ENCODE measurements at places on chromosomes 2 and 18. TPM values are rescaled to one million over a fixed set of nuclear protein-coding genes. Genes with fewer than 3 reads are reported as not detected.

DNA sequence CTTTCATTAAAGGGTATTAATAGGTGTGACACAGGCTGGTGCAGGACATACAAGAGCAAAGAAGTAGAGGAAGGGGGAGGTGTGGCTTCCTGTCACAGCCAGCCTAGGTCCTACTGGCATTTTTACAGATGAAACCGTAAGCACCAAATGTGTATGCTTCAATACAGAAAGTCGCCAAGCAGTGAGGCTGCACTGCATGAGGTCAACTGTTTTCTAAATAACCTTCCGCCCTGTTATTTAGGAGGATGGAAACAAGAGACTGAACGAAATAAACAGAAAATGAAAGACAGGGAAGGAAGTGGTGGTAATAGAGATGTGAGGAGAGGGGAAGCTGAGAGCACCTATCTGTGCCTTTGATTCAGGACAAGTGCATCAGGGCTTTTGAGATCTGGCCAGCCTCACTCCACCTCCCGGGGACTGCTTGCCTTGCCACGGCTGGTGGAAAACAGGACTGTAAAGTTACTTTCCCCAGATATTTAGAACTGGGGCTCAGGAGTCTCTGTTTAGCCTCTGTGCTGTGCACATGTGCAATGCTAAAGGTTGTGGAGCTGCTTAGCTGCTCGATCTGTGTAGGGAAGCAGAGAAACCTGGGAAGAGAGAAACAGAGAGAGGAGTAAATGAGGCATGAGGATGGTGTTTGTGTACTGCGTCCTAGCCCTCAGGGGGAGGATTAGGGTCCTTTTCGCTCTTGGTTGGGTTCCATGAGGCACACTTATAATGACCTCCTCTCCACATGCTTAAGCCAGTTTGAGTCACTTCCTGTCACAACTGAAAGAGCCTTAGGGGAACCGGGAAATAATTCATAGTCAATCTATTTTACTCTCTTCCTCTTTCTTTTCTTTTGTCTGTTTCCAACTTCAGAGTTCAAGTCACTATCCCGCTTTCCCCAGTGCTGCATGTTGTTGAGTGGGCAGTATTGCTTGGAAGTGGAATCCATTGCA, 62.3 kb upstream of the BOD1L2 start:
- no peak for DNase-seq
- no peak overlapping the region for H3K27ac ChIP-seq
- peaks cover 22% of the 10 kb centered on the region for H3K27me3 ChIP-seq
- no peaks in the 10 kb centered on the region for H3K4me1 ChIP-seq
- no peak overlapping the region for H3K4me3 ChIP-seq

DNA sequence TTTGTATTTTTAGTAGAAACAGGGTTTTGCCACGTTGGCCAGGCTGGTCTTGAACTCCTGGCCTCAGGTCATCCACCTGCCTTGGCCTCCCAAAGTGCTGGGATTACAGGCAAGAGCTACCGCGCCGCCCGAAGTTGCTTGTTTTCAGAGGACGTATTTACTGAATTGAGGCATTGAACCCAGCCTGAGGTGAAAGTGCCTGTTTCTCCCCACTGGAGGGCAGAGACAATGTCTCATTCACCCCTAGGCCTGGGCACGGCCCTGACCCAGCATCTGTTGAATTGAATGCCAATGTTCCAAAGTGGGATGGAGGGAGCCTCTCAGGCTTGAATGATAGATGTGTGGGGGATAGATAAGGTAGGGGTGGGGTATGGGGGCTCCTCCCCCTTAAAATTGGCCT, 4.5 kb upstream of the TMBIM1 start:
- no peaks in the 10 kb centered on the region for H3K36me3 ChIP-seq
- H3K27ac ChIP-seq = peak overlapping the region; percentile 100
- no peak for DNase-seq
- peaks cover 26% of the 10 kb centered on the region for H3K4me1 ChIP-seq

- H3K27me3 ChIP-seq = no peaks in the 10 kb centered on the region
- H3K4me1 ChIP-seq = no peaks in the 10 kb centered on the region
- no peak overlapping the region for H3K4me3 ChIP-seq
- H3K27ac ChIP-seq = no peak overlapping the region
- DNase-seq = no peak
These were observed 129.0 kb upstream of the PARD3B start for GRCh38 chr2:204416236-204416635.

GRCh38 chr2:191580581-191580980, 97.4 kb upstream of the NABP1 start:
- no peak overlapping the region for H3K27ac ChIP-seq
- no peaks in the 10 kb centered on the region for H3K36me3 ChIP-seq
- no peak for DNase-seq
- H3K4me1 ChIP-seq = no peaks in the 10 kb centered on the region

- H3K4me1 ChIP-seq = peaks cover 12% of the 10 kb centered on the region
- peak; percentile 71 for DNase-seq
- no peaks in the 10 kb centered on the region for H3K36me3 ChIP-seq
These were observed 72.0 kb downstream of the NYAP2 start for GRCh38 chr2:225471482-225471881.

GRCh38 chr2:220568296-220568695, 940.9 kb downstream of the SLC4A3 start:
- DNase-seq = no peak
- H3K36me3 ChIP-seq = no peaks in the 10 kb centered on the region
- H3K4me3 ChIP-seq = no peak overlapping the region
- no peaks in the 10 kb centered on the region for H3K4me1 ChIP-seq
- H3K27me3 ChIP-seq = no peaks in the 10 kb centered on the region

GRCh38 chr2:159044804-159045286, 76.4 kb downstream of the TANC1 start:
- peaks cover 53% of the 10 kb centered on the region for H3K4me1 ChIP-seq
- H3K36me3 ChIP-seq = peaks cover 3% of the 10 kb centered on the region
- no peaks in the 10 kb centered on the region for H3K27me3 ChIP-seq
- H3K27ac ChIP-seq = no peak overlapping the region
- no peak overlapping the region for H3K4me3 ChIP-seq
- no peak for DNase-seq

- peak overlapping the region; percentile 20 for H3K4me3 ChIP-seq
- peak; percentile 73 for DNase-seq
- H3K4me1 ChIP-seq = peaks cover 9% of the 10 kb centered on the region
- H3K27ac ChIP-seq = no peak overlapping the region
- H3K36me3 ChIP-seq = no peaks in the 10 kb centered on the region
These were observed 175.7 kb downstream of the SOCS6 start for GRCh38 chr18:70464343-70465114.

GRCh38 chr2:37705191-37705590, 33.7 kb upstream of the CDC42EP3 start:
- no peak overlapping the region for H3K27ac ChIP-seq
- no peak for DNase-seq
- no peak overlapping the region for H3K4me3 ChIP-seq
- no peaks in the 10 kb centered on the region for H3K4me1 ChIP-seq
- no peaks in the 10 kb centered on the region for H3K36me3 ChIP-seq

DNA sequence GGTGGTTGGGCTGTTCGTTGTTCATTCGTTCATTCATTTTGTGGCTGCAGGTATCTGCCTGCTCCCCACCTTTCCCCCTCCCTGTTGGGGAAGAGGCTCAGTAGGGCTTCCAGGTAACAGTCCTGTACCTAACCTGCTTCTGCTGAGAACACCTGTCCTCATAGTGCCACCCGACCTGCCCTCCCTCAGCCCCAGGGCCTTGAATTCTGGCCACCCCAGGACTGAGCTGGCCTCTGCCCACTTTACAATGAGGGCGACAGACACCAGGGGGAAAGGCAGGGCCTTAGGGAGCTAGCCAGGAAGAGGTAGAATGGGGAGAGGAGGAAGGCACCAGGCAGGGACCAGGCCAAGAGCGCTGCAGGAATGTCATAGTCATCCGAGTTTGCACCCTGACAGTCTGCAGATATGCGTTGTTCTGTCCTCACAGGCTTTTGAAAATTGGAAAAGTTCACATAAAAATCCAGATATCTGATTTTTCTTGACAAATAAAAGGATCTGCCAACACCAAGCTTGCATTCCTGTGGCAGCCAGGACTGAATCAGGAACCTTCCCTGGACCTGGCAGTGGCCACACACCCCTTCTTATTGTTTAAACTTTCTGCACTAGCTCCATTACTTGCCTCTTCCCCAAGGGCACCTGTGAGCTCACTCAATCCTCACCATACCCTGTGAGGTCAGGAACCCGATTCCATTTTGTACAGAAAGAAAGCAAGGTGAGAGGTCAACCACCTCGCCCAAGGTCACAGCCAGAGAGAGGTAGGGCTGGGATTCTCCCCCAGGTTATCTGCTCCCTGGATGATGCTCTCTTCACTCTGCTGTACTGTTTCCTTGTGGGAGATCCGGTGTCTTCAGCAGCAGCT, 35.3 kb upstream of the MRPL33 start:
- H3K27ac ChIP-seq = peak overlapping the region; percentile 92
- H3K4me1 ChIP-seq = peaks cover 25% of the 10 kb centered on the region
- no peak for DNase-seq
- H3K27me3 ChIP-seq = no peaks in the 10 kb centered on the region

DNA sequence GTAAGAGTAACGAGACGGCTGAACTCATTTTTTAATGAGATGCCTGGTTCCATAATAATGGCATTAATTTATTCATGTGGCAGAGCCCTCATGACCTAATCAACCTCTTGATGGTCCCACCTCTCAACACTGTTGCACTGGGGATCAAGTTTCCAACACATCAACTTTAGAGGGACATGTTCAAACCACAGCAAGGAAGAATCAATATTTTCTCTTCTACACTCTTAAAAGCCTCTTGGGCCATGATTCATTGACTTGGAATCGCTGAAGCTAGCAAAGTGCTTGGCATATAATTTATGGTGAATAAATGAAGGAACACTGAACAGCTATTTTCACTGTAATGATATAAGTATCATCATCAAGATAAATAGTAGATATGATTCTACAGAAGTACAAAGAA, 333.0 kb downstream of the TNS1 start:
- DNase-seq = no peak
- H3K27ac ChIP-seq = no peak overlapping the region
- H3K36me3 ChIP-seq = no peaks in the 10 kb centered on the region
- H3K4me1 ChIP-seq = no peaks in the 10 kb centered on the region
- H3K4me3 ChIP-seq = no peak overlapping the region

DNA sequence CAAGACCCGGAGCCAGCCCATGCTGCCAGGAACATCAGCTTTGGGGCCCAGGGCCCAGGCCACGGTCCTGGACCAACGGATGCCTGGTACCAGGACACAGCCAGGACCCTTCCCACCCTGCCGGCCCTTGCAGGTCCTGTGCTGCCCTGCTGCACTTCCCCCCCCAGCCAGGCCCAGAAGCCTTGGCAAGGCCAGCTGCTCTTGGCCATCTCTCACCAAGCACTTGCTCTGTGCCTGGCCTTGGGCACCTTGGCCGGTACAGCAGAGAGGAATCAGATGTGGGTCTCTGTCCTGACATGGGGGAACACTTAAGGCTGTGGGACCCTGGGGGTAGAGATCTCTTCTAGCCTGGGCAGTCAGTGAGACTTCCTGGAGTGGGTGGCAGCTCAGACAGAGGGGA, 28.9 kb downstream of the BIN1 start:
- H3K27me3 ChIP-seq = no peaks in the 10 kb centered on the region
- no peak overlapping the region for H3K4me3 ChIP-seq
- DNase-seq = no peak
- H3K27ac ChIP-seq = no peak overlapping the region
- peaks cover 1% of the 10 kb centered on the region for H3K36me3 ChIP-seq
- H3K4me1 ChIP-seq = peaks cover 96% of the 10 kb centered on the region

GRCh38 chr2:223855426-223855825, 18.0 kb upstream of the AP1S3 start:
- no peak overlapping the region for H3K27ac ChIP-seq
- H3K4me1 ChIP-seq = peaks cover under 1% of the 10 kb centered on the region
- H3K36me3 ChIP-seq = no peaks in the 10 kb centered on the region
- H3K4me3 ChIP-seq = no peak overlapping the region
- no peaks in the 10 kb centered on the region for H3K27me3 ChIP-seq

DNA sequence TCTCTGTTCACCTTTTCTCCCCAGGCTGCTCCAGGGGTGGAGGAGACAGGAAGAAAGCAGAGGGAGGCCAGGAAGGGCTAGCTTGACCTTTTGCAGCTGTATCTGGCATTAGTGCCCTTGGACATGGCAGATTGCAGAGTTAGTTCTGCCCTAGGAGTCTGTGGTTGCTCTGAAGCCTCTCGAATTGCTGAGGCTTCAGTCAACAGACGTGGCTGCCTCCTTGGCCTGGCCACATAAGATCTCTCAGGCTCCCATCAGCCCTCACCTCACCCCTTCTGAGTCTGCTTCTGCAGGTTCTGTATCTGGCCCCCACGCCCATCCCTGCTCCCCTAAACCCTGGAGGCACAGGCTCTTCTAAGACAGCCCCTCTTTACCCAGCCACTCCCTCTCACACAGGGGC, 18.2 kb upstream of the PLB1 start:
- no peak overlapping the region for H3K4me3 ChIP-seq
- no peaks in the 10 kb centered on the region for H3K27me3 ChIP-seq
- H3K27ac ChIP-seq = no peak overlapping the region
- no peak for DNase-seq
- no peaks in the 10 kb centered on the region for H3K4me1 ChIP-seq
- no peaks in the 10 kb centered on the region for H3K36me3 ChIP-seq

DNA sequence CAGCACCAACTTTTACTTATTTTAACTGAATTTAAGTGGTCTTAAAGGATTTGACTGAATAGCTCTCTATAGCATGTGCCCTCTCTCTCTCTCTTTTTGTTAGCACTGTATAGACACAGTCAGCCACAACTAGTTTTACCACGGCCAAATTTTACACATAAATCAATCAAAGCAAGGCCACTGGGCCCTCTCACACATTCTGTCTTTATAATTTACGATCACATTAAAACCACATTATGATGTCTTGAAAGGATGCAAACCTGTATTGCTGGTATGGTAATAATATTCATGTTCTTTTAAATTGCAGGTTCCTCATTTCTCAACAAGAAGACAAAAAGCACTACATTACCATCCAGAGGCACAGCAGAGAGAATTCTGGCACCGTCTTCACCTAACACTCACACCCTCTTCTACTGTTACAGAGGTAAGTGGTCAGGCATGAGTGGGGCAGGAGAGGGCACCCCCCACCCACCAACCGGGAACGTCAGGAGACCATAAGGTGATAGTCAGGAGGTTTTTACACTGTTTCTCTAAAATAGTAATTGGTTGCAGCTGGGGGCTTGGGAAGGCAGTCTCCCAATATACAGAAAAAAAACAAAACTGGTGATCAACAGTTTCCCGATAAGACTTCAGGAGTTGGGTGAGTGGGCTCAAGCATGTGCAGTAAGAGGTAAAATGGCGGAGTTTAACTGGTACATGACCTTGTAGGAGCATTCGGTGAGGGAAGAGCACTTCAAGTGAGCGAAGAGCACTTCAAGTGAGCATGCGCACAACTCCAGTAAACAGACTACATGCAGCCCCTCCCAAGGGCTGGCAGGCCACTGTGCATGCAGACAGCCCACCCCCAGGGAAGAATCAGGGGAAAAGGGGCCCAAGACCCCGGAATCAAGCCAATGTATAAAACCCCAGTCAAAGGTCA, 296.7 kb downstream of the PIEZO2 start:
- H3K27me3 ChIP-seq = no peaks in the 10 kb centered on the region
- H3K4me1 ChIP-seq = peaks cover 10% of the 10 kb centered on the region
- H3K4me3 ChIP-seq = no peak overlapping the region
- H3K36me3 ChIP-seq = no peaks in the 10 kb centered on the region
- H3K27ac ChIP-seq = no peak overlapping the region

GPR45 gene
- polyA plus RNA-seq = not detected

UBE2E3 gene
- polyA plus RNA-seq = 73.6 TPM

PRPF40A gene
- polyA plus RNA-seq = 23.0 TPM

NOSTRIN gene
- 117 TPM for polyA plus RNA-seq

CYBRD1 gene
- 25.2 TPM for polyA plus RNA-seq

ERFE gene
- polyA plus RNA-seq = not detected

CD207 gene
- polyA plus RNA-seq = 0.46 TPM

CD8B2 gene
- polyA plus RNA-seq = not detected

SF3B6 gene
- polyA plus RNA-seq = 126 TPM

FASTKD2 gene
- polyA plus RNA-seq = 12.5 TPM

Data from stomach (tissue), 19 donors.